ENCODE measurements at places on chromosomes 12 and 14.

DNA sequence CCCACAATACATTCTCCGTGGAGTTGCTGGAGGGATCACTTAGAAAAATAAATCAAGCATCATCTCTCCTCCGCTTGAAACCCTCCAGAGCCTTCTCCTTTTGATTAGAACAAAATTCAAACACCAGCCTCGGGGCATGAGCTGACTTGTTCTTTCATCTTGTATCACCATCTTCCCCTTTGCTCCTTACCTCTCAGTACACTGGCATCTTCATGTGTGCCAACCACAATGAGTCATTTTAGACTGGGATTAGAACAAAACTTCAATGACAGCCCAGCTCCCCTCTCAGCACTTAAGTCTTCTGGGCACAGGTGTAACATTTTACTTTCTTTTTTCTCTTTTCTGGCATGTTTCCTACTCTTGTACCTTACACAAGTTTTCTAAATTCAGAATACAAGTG lies 1159.2 kb upstream of the TMEM132C start:
- no peak for DNase-seq

- DNase-seq, result no peak
These were observed 795.4 kb upstream of the MGAT4C start for GRCh38 chr12:87051621-87052020.

DNA sequence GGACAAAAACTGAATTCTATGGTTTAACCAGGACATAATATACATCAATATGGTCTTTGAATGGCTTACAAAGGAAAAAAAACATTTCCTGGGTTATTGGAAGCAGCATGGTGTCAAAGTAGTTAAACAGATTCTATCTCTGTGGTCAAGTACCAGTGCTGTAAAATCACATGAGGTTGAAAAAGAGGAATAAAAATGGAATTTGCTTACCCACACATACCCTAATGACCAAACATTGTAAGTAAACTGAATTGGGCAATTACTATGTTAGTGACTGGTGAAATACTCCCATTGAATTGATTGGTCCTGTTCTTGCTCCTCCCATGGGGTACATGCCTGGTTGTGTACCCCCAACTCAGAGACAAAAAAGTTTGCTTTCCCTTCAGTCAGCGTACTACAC lies 19.6 kb downstream of the IFNG start:
- no peak for DNase-seq

DNA sequence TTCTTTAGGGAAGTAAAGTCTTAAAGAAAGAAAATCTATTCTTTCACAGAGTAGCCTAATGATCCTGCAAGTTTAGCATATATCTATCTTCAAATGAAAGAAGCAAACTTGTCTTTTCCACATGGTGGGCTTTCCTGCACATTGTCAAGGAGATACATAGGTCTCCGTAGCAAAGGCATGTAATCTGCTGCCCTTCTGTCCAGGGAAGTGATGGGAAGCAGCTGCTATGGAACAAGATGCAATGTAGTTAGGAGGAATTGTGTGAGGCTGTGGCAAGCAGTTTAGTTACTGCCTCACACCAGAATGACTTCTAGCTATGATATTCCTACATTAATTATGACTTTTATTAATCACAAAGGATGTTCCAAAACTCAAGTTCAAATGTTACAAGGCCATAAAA lies 174.4 kb downstream of the PDZRN4 start:
- DNase-seq, result no peak

GRCh38 chr14:59619061-59619460 lies 42.4 kb upstream of the CCDC175 start:
- no peak for DNase-seq
